ENCODE measurements at places on chromosomes 6 and 20.

DNA sequence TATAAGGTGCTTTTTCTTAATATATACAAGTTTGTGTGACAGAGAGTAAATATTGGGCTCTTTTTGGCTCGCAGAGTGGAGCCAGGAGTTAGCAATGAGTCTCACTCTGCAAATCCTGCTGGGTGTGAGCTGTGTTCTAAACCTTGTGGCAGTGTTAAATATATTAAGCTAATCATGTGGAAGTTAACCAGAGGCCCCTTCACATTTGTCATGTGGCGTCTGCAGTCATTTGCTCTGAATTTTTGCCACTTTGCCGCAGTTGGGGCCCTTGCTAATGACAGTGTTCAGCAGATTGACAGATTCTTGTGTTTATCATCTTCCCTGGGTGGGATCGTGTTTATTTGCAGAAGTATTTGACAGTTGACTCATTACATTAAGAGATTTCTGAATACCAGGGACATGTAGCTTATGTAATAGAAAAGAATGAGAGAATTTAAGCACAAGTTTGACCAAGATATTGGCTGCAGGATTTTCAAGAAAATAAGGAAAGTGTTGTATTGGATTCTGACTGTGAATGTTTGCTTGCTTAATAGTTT, 37.9 kb downstream of the SPATA2 start:
- DNase-seq = no peak

- DNase-seq = no peak
Measured at GRCh38 chr6:150999107-150999506, 133.6 kb downstream of the MTHFD1L start.

- no peak for DNase-seq
Measured at GRCh38 chr6:13058051-13058450, 270.3 kb downstream of the TBC1D7 start.

DNA sequence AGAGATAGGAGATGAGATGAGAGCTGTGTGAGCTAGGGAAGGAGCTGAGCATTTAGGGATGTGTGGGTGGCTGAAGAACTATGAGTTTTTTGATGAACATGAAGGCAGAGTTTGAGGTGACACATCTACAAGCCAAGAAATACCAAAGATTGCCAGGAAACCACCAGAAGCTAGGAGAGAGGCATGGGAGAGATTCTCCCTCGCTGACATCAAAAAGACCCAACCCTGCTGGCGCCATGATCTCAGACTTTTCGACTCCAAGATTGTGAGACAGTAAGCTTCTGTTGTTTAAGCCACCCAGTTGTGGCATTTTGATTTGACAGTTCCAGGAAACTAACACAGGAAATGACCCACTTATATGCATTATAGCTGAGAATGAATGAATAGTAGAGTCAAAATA, 790.9 kb downstream of the TFAP2A start:
- no peak for DNase-seq

DNA sequence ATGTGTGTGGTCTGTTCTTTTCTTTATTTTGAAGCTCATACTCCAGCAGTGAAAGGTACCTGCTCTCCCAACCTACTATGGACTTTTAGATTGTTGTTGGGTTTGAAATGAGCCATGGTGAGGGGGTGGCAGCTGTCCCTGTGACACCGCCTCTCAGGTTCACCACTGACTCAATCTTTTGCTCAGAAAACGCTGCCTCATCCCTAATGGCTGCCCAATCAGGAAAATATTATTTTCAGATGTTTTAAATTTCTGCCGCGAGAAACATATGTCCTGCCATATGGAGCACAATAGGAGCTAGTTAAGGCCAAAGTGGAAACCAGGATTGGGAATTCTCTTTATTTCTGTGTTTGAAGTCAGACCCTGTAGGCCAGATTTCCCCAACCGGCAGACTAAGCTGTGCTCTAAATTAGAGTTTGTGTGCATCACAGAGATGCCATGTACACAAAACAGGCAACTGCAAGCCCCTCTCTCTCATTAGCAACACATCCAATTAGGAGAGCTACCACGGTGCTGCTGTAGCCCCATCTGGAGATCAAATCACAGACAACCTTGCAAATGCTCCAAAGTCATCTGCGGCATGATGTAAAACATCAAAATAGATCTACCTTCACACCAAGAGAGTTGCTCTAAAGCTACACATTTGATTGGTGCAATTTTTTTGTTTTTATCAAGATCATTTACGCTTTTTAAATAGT, 144.1 kb upstream of the BACH2 start:
- no peak for DNase-seq

GRCh38 chr20:1890469-1891262, 4.5 kb upstream of the SIRPA start:
- DNase-seq = no peak

GRCh38 chr6:33543116-33543515, 37.0 kb downstream of the BAK1 start:
- no peak for DNase-seq

DNA sequence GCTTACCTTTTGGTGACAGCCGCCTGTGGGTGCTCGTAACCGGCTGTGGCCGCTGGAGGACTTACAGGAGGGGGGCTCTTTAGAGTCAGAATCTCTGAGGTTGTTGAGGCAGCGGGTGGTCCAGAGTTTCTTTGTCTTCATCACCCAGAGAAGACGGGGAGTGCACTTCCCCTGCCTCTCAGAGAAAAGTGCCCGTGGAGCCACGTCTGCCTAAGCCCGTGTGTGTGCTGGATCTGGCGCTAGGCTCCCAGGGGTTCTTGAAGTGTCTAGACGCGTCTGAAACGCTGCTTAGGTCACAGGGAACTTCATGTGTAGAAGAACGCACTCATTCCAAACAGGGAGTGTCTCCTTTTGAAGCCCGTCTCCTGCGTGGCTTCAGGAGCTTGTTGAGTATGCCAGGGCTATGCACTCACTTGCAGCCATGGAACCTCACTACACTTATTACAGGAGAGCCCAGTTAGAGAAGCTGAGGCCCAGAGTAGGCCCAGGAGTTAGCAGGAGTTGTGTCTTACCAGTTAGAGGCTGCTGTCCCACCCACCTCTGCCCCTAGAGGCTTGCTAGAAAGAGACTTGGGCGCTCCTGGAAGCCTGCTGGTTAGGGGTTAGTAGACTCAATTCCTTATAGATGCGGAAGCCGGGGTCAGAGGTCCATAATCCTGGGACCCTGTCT, 1.3 kb downstream of the LSM14B start:
- DNase-seq = no peak

DNA sequence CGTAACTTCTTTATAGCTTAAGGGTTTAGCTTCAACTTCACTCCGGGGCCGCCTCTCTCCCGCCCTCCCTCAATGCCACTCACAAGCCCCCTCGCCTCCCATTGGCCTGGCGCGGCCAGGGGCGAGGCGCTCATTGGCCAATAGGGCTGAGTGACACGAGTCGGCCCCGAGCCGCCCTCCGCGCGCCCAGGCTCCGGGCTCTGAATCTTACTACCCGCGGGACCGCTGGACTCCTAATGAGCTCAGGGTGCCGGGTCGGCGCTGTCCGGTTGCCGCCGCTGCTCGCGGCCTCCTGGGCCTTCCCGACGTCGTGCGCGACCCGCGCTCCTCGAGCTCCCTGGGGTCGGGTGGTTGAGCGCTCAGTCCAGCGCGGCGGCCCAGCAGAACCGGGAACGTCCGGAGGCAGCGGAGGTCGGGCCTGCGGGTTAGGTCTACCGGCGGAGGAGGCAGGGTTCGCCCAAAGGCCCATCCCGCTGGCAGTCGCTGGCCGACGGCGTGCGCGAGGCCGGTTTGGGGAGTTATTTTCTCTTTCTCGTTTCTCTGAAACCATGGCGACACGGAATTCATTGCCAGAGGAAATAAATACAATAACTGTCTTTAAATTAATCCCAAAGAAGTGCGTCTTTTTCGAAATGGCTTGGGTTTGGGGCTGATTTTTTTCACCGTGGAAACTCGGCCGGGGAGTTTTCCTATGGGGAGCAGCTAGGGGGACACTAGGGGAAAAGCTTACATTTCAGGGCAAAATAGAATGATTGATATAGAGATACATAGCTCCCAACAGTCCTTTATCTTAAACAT, at the start of gene SIM1:
Gene SIM1, minus strand, starts transcription at position 19 of the 798 bp plus-strand sequence. CDS start 1,453 bp downstream, outside the sequence.
- no peak for DNase-seq

DNA sequence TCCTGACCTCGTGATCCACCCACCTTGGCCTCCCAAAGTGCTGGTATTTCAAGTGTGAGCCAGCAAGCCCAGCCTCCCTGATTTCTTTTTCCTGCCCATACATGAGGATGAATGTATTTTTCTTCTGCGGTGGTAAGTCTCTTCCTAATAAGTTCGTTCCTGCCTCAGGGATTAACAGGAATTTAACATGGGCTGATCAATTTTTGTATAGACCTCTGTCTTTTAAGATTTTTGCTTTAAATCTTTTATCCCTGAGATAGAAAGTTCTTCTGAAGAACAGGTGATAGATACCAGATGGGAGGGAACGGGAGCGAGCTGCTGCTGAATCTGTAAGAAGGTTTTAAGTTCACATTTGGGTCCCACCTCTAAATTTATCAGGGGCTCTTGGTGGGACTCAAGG, 7.0 kb upstream of the ZNFX1 start:
- DNase-seq = no peak

DNA sequence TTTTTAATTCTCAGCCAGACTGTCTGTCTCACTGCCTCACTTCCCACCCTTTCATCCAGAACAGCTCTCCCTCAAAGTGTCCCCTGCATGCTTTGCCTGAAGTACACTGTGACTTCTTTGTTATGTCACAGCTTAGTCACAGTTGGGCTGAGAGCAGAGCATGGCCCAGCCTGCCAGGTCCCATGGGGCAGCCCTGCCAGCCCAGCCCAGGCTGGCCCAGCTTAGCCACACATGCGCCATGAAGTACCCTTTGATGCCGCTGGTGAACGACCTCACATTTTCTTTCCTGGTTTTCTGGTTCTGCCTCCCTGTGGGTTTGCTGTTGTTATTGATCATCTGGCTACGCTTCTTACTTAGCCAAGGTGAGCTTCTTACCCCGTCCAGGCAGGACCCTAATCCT, at the start of gene ADIG:
Gene ADIG, plus strand, starts transcription at position 185 of the 400 bp plus-strand sequence. Its CDS starts 54 bp downstream, at position 239.
- no peak for DNase-seq

- DNase-seq = no peak
Measured at GRCh38 chr20:23917024-23917725, 37.6 kb upstream of the CST5 start.

DNA sequence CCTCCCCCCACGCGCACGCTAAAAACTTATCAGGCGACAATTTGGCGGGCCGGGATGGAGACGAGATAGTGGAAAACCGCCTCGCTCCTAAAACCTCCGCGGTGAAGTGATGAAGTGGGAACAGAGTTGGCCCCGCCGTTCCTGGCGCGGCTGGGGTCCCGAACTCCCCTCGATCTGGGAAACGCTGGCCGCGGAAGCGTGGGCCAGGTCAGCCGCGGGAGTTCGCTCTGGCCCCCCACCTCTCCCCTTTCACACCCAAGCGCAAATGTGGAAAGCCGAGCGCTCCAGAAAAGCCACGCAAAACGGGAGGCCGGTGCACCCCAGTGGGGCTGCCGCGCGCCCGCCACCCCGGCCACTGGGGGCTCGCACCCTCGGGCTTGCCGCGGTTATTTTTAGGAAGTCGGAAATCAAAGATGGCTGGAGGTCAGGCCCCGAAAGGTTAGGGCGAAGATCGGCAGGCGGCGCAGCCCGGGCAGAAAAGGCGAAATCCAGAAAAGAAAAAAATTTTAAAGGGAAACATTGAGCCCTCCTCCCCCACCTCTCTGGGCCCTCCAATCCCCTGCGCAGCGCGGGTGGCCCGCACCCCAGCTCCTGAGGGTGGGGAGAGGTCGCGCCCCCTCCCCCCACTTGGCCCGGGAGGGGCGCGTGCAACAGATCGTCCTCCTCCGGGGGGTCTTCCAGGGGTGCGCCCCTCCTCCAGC, 1.0 kb downstream of the SALL4 start:
- DNase-seq = no peak

DNA sequence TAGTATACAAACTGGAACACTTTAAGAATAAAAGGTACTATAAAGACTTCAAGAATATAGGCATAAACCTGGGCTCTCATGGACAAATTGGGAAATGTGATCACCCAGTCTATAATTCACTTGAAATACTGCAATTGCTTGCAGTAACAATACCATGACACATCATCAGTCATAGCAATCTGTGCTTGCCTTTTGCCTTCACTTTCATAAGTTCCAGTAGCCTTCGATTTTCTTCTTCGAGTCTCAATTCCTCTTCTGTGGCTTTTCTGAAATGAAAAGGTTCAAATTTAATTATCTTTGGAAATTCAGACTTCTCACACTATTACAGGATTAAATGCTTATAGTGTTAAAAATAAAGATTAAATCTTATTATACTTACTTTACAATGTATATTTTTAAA, 96.3 kb upstream of the ZBTB24 start:
- no peak for DNase-seq

Measured in NCI-H2081 treated with DMSO at 0.1 percent for 48 hours (cell line).